Ovary (tissue), 10 donors: ENCODE measurements at places on chromosomes 12 and 14. TPM values are rescaled to one million over a fixed set of nuclear protein-coding genes. Genes with fewer than 3 reads are reported as not detected.

The ALX1 gene
- not detected for total RNA-seq

The ACSM4 gene
- total RNA-seq = not detected

The TSFM gene
- total RNA-seq = 18.9 TPM

The SDR9C7 gene
- total RNA-seq = 0.25 TPM

The AJUBA gene
- 18.8 TPM for total RNA-seq

The TTLL5 gene
- total RNA-seq = 31.6 TPM

The LHX5 gene
- total RNA-seq = not detected

DNA sequence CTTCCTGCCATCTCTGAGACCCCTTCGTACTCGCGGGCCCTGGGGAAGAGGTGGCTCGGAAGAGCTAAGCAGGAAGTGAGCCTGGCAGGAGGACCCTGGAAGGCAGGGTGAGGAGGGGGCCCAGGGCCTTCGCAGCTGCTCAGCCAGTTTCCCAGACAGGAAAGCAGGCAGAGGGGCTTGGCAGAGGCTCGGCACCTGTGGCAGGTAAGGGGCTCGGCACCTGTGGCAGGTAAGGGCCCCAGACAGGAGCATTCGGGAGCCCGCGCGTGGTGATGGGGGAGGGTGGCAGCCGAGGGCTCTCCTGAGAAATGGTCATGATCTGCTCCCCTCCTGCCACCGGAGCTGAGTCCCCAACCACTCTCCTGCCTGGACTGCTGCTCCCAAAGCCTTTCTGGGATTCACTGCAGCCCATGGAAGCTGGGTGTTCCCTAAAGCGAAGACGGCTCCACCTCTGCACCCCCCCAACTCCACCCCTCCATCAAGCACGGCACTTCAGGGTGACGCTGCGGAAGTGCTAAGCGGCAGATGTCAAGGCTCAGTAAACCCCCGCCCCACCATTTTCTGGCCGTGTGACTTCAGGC, 63.2 kb downstream of the PRIMA1 start:
- no peaks in the 10 kb centered on the region for H3K36me3 ChIP-seq
- H3K27me3 ChIP-seq = no peaks in the 10 kb centered on the region
- no peaks in the 10 kb centered on the region for H3K4me1 ChIP-seq
- no peak overlapping the region for H3K4me3 ChIP-seq
- no peak for DNase-seq
- H3K27ac ChIP-seq = no peak overlapping the region

GRCh38 chr14:75533791-75534555, 11.7 kb downstream of the BATF start:
- H3K36me3 ChIP-seq = no peaks in the 10 kb centered on the region
- H3K4me1 ChIP-seq = no peaks in the 10 kb centered on the region
- no peak overlapping the region for H3K4me3 ChIP-seq
- DNase-seq = no peak

- H3K4me1 ChIP-seq = no peaks in the 10 kb centered on the region
- H3K27me3 ChIP-seq = no peaks in the 10 kb centered on the region
- H3K27ac ChIP-seq = no peak overlapping the region
- no peak overlapping the region for H3K4me3 ChIP-seq
- no peak for DNase-seq
Measured at GRCh38 chr14:66248256-66248655, 237.9 kb upstream of the CCDC196 start.

DNA sequence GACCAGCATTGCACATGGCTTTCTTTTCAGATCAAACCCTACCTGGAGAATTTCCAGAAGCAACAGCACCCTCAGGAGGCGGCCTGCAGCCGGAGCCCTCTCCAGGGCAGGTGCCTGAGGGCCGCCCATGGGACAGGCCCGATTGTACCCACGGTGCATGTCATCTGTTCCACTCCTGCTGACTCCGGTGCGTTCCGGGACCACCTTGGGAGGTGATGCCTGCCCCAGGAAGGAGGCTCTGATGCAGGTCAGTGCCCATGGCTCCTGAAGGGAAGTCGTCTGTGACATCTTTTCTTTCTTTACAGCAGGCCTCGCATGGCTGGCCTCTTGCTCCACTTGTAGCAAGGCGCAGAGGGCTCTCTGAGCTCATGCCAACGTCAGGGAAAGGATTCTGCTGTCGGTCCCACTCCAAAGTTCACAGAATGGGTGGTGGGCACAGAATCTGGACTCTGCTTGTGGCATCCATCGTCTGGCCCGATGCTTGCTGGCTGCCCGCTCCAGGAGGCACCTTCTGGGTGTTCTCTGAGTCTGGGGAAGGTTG, 160.7 kb upstream of the RTL1 start:
- H3K36me3 ChIP-seq = no peaks in the 10 kb centered on the region
- H3K4me1 ChIP-seq = no peaks in the 10 kb centered on the region
- H3K27ac ChIP-seq = no peak overlapping the region

DNA sequence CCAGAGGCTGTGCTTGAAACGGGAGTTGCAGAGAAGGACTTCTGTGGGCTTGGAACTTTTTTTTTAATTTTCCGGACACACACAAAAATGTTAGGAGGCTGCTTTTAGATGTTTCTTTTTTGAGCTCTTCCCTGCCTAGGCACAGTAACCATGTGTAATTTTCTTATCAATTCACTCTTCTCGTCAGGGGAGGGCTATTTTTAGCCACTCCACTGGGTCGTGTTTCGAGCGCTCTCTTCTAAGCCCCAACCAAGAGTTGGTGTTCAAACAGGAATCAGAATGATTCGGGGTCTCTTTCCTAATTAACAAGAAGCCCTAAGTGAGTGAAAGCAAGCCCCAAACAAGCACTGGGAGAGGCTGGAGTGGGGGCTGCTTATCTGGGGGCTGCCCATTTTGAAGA, 162.6 kb downstream of the CHST11 start:
- no peaks in the 10 kb centered on the region for H3K36me3 ChIP-seq
- H3K27me3 ChIP-seq = no peaks in the 10 kb centered on the region
- no peak overlapping the region for H3K4me3 ChIP-seq
- H3K4me1 ChIP-seq = no peaks in the 10 kb centered on the region
- no peak for DNase-seq
- H3K27ac ChIP-seq = no peak overlapping the region

- no peak for DNase-seq
- no peak overlapping the region for H3K27ac ChIP-seq
- H3K27me3 ChIP-seq = no peaks in the 10 kb centered on the region
- H3K4me3 ChIP-seq = no peak overlapping the region
- no peaks in the 10 kb centered on the region for H3K36me3 ChIP-seq
Measured at GRCh38 chr12:12019881-12020280, 50.9 kb upstream of the BCL2L14 start.

DNA sequence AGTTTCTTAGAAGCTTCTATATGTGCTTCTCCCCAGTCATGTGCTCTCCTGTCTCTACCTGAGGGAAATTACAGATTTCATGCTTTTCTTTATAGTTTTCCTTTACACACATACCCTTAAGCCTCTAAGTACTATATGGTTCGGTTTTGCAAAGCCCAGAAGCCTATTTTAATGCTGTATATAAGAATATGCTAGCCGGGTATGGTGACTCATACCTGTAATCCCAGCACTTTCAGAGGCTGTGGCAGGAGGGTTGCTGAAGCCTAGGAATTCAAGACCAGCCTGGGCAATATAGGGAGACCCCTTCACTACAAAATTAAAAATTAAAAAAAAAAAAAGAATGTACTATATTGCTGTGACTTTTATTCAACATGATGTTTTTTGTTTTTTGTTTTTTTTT, 15.4 kb downstream of the DGLUCY start:
- no peak overlapping the region for H3K27ac ChIP-seq
- H3K36me3 ChIP-seq = no peaks in the 10 kb centered on the region
- no peak overlapping the region for H3K4me3 ChIP-seq
- no peaks in the 10 kb centered on the region for H3K27me3 ChIP-seq

- no peaks in the 10 kb centered on the region for H3K4me1 ChIP-seq
- H3K36me3 ChIP-seq = no peaks in the 10 kb centered on the region
- H3K27ac ChIP-seq = no peak overlapping the region
- H3K4me3 ChIP-seq = no peak overlapping the region
Measured at GRCh38 chr12:12011880-12012260, 58.9 kb upstream of the BCL2L14 start.

GRCh38 chr12:6284273-6284672, 26.2 kb upstream of the PLEKHG6 start:
- no peaks in the 10 kb centered on the region for H3K27me3 ChIP-seq
- H3K36me3 ChIP-seq = no peaks in the 10 kb centered on the region
- H3K4me3 ChIP-seq = no peak overlapping the region

DNA sequence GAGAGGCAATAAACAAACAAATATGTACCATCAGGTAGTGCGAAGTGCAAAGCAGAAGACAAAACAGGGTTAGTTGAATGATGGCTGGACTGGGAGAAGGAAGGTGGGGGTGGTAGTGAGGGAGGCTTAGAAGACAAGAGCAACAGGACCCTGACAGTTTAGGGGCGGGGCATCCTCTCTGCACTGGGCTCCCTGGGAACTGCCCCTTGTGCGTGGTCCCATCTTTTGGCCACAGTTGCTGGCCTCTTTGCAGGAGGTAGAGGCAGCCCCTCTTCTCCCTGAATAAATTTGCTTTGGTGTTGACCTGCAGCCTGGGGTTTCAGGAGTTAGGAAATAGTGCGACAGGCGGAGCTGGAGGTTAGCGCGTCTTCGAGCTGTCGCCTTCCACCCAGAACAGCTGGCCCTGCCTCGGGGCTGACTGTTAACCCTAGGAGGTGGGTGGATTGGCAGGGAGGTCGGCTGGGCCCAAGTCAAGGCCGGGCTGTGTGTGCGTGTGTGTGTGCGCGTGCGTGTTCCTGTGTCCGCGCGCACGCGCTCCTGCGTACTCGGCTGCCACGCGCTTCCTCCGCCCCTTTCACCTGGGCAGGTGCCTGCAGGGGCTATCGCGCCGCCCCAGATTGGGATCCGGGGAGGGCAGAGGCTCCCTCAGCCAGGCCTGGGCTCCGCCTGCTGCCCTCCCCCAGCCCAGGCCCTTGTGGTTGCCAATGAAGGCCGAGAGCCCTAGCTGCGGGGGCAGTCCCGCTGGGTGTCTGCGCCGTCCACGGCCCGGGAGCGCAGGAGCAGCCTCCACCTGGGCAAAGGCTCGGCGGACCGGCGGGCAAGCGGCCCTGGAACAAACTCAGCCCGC, 180.8 kb downstream of the ADCK1 start:
- peak; percentile 37 for DNase-seq
- no peak overlapping the region for H3K4me3 ChIP-seq
- H3K27ac ChIP-seq = no peak overlapping the region
- no peaks in the 10 kb centered on the region for H3K27me3 ChIP-seq

- H3K27ac ChIP-seq = peak overlapping the region; percentile 12
- H3K27me3 ChIP-seq = no peaks in the 10 kb centered on the region
- no peak for DNase-seq
- no peaks in the 10 kb centered on the region for H3K36me3 ChIP-seq
- H3K4me1 ChIP-seq = peaks cover 5% of the 10 kb centered on the region
Measured at GRCh38 chr14:52918486-52918885, 32.4 kb downstream of the FERMT2 start.

- H3K4me3 ChIP-seq = no peak overlapping the region
- H3K27me3 ChIP-seq = no peaks in the 10 kb centered on the region
- no peak for DNase-seq
- H3K36me3 ChIP-seq = no peaks in the 10 kb centered on the region
Measured at GRCh38 chr14:23492618-23493272, 23.2 kb downstream of the NGDN start.

- no peak for DNase-seq
- peaks cover 16% of the 10 kb centered on the region for H3K4me1 ChIP-seq
- no peak overlapping the region for H3K27ac ChIP-seq
- H3K27me3 ChIP-seq = no peaks in the 10 kb centered on the region
- H3K4me3 ChIP-seq = no peak overlapping the region
- no peaks in the 10 kb centered on the region for H3K36me3 ChIP-seq
Measured at GRCh38 chr14:35369701-35370191, 34.8 kb downstream of the NFKBIA start.

GRCh38 chr14:103686831-103687485, 28.3 kb downstream of the XRCC3 start:
- no peak overlapping the region for H3K4me3 ChIP-seq
- H3K27ac ChIP-seq = no peak overlapping the region
- H3K36me3 ChIP-seq = no peaks in the 10 kb centered on the region
- H3K4me1 ChIP-seq = peaks cover 5% of the 10 kb centered on the region
